Brain pericyte (primary cell): ENCODE measurements at places on chromosomes 3 and 15.

DNA sequence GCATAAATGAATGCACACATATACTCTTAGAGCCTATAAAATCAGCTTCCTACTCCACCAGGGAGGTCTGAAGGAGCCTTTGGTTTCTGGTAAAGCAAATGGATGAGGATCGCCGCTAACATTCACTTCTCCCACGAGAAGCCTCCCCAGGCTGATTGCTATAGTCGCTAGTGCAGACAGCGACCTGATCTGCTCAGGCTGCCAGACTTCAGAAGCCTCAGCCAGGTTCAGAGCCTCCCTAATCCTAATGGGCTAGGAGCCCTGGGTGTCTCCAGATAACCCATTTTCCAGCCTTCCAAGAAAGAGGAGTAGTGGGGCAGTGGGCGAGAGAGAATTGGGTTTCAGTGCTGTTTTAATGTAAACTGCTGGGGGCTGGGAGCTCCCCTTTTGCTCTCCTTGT, 35.4 kb downstream of the TPM1 start:
- DNase-seq: no peak

- no peak for DNase-seq
These were observed 50.4 kb upstream of the TRA2B start for GRCh38 chr3:185988080-185988815.

DNA sequence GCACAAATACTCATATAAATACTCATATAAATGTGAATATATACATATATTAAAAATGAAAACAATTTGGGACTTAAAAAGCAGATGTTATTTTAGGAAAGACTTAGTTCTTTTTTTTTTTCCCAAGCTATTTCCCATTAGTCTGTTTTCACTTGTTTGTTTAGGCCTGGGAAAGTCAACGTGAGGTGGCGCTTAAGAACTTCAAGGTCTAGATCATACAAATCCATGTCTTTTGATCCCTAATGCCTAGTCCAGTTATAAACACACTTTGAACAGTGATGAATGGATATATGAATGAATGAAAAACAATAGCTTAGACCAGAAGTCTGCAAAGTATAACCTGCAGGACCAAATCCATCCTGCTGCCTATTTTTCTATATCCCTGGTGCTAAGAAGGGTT, 224.5 kb downstream of the CGGBP1 start:
- DNase-seq: no peak

DNA sequence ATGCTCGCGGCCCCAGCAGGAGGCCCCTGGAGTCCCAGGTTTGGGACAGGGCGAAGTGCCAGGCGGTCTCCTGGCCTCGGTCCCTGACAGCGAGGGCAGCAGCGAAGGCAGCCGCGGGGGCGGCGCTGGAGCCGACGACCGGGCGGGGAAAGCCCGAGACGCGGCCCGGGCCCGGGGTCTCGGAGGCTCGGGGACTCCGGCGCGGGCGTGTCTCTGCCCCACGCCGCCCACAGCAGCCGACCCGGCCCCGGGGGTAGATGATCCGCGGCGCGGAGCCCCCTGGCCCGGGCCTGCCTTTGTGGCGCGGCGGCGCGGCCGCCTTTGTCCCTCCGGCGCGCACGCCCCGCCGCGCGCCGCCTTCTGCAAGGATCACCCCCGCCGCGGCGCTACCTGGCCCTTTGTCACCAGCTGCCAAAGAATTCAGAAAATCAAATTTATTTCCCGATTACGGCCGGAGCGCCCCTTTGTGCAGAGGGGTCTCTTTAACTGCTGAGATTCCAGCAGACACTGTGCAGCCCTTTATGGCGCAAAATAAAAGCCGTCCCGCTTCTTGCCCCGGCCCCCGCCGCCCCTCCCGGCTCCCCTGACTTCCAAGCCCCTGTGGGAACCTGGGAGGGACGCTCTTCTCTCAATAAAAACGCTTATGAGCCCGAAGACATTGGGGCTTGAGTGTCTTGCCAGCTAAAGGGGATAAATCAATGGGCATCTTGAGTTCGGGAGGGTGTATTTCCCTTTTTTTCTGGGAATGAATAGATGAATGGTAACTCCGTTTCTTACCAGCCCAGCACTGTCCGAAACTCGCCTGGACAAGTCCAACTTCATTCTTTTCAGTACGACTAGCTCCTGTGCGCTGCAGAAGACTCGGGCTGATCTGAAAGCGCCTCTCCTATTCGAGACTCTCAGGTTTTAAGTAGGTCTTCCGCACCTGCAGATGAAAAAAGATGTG, 68.4 kb downstream of the HES1 start:
- DNase-seq: no peak

DNA sequence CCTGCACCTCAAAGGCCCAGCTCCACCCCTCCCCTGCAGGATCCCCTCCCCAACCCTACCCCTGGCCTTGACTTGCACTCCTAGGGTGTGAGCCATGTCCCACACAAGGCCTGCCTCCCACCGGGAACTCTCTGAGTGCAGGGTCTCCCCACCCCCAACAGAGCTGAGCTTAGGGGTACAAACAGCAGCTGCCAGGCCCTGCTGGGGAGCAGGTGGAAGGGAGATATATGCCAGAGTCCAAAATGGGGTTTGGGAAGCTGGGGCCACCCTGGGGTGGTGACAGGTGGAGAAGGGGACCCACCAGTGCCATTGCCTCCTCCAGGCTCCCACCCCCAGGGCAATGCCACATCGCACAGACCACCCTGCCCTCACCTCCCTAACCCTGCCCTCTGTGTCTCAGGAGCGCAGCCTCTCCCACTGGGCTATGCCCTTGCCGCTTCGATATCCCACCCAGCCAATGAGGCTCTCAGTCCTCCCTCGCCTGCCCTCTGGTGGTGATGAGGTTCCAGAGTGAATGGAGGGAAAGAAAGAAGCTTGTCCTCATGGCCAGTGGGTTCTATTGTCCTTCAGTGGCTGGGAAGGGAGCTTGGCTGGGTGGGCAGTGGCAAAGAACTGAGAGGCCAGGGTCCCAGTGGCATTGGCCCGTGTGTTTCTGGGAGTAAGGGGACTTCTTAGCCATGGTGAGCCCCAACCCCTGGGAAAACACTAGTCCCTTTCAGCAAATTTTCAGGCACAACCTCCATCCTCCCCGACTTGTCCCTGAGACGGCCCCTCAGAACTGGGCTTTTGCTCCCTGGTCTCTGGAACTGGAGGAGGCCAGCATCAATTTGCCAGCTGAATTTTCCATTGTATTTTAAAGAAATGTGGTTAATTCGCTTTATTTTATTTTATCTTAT, 46.8 kb downstream of the CYP11A1 start:
- no peak for DNase-seq

DNA sequence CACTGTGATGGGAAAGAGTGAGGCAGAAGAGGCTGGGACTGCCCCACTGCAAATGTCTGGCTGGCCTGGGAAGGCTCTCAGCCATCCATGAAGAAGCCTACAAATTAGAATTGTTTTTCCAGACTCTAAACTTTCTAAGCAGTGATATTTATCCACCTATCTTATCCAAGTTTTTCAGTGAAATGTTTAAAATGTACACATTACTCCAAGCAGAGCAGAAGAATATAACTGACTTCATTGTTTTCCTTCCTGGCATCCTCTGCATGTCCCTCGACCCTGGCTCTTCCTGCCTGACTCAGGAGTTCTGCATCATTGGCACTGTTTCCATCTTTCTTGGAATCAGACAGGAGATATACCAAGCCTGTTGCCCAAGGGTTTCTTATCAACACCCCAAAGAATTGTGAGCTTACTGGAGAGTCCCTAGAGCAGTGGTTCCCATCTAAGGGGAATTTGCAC, 401.5 kb upstream of the PROK2 start:
- DNase-seq: no peak

DNA sequence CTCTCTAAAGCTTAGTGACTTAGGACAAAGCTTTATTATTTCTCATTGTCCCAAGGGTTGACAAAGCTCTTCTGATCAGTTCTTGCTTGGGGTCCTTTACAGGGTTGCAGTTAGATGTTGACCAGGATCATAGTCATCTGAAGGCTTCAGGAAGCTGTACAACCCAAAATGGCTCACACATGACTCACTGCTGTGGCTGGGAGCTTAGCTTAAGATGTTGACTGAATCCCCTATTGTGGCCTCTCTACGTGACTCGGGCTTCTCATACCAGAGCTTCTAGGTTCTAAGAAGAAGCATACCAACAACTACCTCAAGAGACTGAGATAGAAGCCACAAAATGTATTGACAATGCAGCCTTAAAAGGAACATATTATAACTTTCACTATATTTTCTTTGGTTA, 569.6 kb upstream of the ROBO2 start:
- DNase-seq: no peak

DNA sequence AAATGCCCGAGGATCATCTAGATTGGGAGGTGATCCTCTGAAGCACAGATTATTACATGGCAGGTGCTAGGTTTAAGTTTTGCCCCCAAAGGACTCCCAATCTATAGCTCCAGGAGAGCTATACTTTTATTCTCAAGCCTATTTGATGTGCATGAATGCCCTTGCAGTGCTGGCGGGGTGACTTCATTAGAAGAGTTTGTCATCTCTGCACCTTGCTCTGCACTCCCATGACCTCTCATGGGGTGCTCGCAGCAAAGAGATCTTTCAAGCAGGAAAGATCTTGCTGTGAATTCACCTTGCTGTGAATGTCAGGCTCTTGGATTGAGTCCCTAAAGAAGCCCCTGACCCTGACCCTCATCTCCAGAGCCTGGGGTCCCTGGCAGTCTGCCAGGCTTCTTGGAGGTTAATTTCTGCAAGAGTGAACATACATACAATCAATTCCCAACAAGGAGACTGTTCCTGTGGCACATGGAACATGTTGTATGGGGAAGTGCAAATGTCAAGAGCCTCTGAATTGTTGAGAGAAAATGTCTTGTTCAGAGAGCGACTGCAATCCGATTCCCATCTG, 45.9 kb downstream of the FAM43A start:
- no peak for DNase-seq
